ENCODE measurements at places on chromosomes 12 and 14.

- DNase-seq = no peak
Observed at GRCh38 chr14:69852531-69853321, 26.5 kb upstream of the SMOC1 start.

GRCh38 chr14:22432348-22432976, 156.6 kb downstream of the DAD1 start:
- DNase-seq = no peak

GRCh38 chr12:89939522-89940215, 231.0 kb upstream of the ATP2B1 start:
- no peak for DNase-seq

- peak; percentile 45 for DNase-seq
Observed at GRCh38 chr12:84912198-84913128, at the start of gene SLC6A15. TSS of gene SLC6A15 (minus strand) at chr12:84912799. CDS start at chr12:84892120, 20,679 bp downstream.

DNA sequence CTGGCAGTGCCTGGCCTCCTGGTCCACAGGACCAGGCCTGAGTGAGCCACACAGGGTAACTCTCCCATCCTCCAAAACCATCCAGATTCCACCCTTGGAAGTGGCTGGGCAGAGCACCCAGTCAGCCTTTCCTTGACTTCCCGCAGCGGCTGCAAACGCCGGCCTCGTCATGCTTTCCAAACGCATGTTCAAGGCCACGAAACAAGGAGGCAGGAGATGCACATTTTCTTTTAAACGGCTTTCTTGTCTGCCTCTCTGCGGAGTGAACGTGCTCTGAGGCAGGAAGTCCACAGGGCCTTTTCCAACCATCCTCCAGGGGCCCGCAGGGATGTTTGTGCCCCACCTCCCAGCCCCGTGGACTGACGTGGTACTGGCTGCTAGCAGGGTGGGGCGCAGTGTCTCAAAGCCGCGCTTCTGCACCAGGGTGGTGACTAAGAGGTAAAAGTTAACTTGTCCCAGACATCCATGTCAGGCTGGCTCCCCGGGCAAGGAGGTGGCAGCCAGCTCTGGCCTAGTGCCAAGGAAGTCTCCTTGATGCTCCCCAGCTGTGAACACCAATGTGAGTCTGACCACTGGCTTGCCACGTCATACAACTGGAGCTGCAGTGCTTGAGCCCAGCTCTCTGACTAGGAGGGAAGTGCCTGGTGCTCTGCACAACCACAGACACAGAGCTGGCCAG, 45.0 kb downstream of the KCNA5 start:
- no peak for DNase-seq

DNA sequence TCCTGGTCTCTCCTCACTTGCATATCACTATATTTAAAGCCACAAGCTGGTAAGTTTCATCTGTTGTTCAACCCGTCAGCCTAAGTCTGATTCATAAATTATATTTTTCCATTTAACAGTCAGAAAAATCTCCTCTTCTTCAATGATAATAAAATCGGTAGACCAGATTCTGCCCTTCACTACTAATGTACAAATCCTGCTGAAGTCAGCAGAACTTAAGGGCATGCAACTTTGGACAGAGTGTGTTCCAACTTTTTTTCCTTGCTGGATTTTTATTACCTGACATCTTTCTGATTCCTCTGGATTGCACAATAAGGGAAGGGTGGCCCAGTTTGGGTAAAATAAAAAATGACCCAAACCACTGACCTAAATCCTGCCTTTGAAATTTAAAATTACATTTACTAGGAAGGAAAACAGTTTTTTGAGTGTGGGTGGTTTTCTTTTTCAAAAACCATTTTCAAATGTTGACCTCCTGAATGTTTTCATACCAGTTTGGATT, 125.4 kb upstream of the DIO2 start:
- DNase-seq = no peak

DNA sequence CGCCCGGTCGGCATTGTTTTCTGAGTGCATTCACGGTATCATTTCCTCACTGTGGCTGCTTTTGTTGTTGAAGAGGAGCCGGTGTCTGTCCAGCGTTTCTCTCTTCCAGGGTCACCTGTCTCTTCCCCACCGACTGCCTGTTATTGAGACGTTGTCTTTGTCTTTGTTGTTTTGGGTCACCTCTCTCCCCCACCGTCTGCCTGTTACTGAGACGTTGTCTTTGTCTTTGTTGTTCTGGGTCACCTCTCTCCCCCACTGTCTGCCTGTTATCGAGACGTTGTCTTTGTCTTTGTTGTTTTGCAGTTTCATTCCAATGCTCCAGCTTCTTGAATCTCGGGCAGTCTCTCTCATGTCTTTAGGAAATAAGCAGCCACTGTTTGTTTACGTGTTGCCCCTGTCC, 69.9 kb downstream of the DDX51 start:
- DNase-seq = no peak
